ENCODE measurements at places on chromosomes 6 and 20.

DNA sequence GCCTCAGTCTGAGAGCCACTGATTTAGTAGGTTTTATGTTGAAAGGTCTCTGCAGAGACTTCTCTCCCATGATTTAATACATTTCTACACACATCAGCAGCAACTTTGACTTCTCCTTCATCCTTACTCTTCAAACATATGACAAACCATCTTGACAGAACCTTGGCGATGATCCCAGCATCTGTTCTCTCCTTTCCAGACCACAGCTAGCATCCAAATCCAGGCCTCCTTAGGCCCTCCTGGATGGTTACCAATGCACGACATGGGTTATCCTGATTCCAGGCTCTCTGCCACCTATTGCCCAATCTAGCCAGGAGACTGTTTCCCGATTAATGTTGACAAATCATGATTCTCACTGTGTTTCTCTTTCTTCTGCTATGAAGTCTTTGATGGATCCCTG is 16.8 kb downstream of the LAMA4 start:
- DNase-seq = peak; percentile 78

GRCh38 chr6:28462401-28462800 is 19.1 kb upstream of the ZSCAN23 start:
- DNase-seq = no peak

DNA sequence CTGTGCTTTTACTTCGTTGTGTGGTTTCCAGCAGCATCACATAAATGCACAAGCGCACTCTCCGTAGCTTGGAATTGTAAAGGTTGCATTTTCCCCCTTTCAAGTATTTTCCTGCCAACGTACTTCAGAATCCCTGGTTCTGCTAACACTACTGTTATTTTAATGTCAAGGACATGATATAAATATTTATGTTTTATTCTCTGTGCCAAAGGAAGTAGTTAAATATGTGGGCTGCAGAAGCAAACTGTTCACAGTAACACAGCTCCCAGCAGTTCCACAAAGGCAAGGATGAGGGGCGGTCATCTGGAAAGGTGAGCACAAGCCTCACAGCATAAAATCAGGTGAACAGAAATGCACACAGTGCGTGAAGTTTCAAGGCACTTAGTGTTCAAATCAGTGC is 85.3 kb upstream of the PDE10A start:
- no peak for DNase-seq

DNA sequence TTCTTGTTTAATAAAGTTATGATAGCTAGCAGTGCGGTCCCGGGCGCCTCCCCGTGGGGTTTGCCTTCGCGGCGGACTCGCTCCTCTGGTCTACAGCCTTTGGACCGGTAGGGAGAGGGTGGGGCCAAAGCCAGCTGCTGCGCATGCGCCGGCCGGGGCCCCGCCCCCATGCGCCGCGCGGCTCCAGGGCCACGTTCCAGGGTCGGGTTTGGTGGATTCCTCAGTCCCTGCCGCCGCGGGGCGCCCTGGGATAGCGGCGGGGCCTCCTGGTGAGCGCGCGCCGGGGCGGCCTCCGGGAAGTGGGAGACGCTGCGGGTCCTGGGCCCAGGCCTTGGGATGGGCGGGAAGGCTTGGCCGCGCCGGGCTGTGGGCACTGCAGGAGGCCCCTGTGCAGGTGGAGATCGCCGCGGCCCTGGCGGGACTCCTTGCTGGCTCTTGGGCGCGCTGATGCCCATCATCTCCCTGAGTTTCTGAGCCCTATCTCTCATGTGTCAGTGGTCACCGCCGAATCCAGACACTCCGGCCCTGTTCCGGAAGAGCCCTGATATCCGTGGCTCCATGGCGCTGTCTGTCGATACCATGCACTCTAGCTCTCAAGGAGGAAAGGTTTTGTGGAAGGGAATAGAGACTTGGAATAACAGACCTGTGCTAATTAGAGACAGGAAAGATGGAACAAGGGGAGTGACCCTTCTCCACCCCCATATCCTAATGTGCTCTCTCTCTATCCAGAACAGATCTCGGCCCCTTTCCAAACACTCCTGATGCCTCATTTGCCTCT is at the start of gene VARS2:
Gene VARS2, plus strand, starts transcription at position 163 of the 778 bp plus-strand sequence. Its CDS starts 599 bp downstream, at position 762.
- peak; percentile 95 for DNase-seq

- DNase-seq = no peak
These were observed 1.5 kb upstream of the TMEM200A start for GRCh38 chr6:130364224-130364780.

DNA sequence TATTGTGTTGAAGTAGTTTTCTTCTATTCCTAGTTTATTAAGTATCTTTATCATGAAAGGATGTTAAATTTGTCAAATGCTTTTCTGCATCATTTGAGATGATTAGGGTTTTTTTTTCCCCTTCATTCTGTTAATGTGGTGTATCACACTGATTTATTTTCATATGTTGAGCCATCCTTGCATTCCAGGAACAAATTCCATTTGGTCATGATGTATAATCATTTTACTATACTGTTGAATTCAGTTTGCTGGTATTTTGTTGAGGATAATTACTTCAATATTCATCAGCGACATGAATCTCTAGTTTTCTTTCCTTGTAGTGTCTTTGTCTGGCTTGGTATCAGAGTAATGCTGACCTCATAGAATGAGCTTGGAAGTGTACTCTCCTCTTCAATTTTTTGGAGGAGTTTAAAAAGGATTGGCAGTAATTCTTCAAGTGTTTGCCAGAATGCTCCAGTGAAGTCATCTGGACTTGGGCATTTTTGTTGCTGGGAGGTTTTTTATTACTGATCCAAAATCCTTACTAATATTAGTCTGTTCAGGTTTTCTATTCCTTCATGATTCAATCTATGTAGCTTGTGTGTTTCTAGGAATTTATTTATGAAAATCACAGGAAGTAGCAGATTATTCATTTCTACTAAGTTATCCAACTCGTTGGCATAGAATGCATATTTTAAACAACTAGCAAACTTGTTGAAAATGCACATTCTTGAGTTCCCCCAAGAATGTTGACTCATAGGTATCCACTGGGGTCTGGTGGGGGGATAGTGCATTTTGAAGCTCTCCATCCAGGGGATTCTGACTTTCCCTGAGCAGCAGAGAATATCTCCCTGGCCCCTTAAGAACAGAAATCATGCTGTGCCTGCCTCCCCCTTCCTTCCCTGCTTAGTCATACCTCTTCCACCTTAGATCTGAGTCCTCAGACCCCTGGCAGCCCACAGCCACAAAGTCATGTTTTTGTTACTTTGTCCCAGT is 187.1 kb downstream of the BMP7 start:
- DNase-seq = no peak

DNA sequence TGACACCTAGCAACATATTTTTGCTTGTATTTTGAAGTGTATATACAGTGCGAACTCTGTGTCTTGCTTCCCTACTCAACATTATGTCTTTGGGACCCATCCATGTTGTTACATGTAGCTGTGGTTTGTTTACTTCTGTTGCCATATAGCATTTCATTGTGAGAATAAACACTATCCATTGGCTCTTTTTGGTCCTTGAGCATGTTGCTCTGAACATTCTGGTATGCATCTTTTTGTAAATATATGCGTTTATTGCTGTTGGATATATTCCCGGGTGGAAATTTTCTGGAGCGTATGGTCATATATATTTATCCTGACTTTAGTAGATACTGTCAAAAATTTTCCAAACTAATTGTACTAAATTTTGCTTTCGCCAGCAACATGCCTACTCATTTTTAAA is 222.5 kb upstream of the SPTLC3 start:
- DNase-seq = no peak

GRCh38 chr6:108687921-108688320 is 127.2 kb downstream of the FOXO3 start:
- no peak for DNase-seq

- DNase-seq = peak; percentile 18
These were observed 43.8 kb downstream of the ERMARD start for GRCh38 chr6:169795196-169795595.

GRCh38 chr20:49292010-49292409 is 14.2 kb upstream of the ZNFX1 start:
- DNase-seq = no peak

DNA sequence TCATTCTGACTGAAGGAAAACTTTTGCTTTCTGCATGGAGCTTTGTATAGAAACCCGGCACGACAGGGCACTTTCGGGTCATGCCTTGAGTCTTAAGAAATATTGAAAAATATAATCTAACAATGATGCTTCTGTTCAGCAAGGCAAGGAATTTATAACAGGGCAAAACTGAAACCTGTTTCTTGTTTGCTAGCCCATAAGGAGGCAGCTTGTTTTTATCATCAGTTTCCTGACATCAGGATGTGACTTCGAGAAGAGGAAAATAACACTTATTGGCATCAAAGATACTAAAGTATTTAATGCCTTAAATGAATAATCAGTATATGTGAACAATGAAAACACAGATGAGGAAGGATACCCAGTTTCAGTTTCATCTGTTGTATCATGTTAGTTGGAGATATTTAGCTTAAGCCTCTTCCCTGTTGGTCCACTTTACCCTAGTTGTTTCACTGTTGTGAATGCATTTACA is 146.5 kb downstream of the CDKAL1 start:
- DNase-seq = no peak

GRCh38 chr6:151108548-151108947 is 131.2 kb upstream of the AKAP12 start:
- no peak for DNase-seq

DNA sequence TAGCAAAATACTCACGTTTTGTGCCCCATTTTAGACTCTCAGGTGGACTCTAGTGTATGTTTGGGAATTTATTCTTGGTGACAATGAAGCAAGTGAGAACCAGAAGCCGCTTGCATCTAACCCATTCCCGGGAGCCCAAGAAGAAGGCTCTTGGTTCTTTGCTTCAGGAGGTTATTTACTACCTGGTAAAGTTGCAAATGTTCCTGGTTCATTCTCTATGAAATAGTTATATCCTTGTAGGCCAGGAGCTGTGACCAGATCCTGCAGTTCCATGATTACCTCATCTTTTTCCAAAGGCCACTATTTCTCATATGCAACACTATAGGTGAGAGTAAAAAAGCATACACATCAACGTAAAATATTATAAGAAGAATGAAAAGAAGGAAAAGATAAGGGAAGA is 60.9 kb upstream of the FABP7 start:
- no peak for DNase-seq

- no peak for DNase-seq
These were observed 860.1 kb downstream of the TFAP2A start for GRCh38 chr6:9554806-9555205.

DNA sequence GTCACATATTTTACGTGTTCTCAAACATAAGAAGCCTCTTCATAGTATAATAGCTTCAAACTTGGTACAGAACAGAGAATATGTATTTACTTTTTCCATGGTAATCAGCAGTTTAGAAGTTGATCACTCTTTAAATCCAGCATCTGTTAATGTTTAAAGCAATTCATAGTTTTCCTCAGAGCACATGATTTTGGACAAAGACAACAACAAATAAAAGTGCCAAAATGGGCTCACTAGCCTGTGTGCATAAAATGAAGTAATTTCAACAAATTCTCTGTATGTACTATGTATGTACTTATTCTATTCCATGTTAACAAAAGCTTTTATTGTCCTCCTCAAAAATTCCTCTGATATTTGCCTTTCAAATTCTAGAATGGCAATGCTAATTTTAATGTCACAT is 38.1 kb upstream of the UST start:
- DNase-seq = no peak

- no peak for DNase-seq
These were observed 73.7 kb downstream of the EDN1 start for GRCh38 chr6:12363651-12364381.

GRCh38 chr6:105974986-105975385 is 111.2 kb upstream of the PRDM1 start:
- DNase-seq = no peak

DNA sequence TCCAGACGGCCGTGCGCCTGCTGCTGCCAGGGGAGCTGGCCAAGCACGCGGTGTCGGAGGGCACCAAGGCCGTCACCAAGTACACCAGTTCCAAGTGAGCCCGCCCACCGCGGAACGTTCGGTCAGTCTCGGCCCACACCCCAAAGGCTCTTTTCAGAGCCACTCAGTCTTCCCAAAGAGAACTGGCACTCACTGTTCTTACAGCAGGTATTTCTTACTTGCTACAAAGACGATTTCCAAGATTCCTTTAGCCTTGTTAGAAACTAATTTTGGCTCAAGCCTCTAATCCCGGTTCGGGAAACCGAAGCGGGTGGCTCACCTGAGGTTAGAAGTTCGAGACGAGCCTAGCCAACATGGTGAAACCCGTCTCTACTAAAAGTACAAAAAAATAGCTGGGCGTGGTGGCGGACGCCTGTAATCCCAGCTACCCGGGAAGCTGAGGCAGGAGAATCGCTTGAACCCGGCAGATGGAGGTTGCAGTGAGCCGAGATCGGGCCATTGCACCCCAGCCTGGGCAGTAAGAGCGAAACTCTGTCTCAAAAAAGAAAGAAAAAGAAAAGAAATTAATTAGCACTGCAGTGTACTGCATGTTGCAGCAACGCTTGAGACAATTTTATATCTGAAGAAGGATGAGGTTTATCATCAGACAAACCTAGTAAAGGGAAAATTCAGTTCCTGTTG is 73.1 kb downstream of the OR2B2 start:
- DNase-seq = no peak

DNA sequence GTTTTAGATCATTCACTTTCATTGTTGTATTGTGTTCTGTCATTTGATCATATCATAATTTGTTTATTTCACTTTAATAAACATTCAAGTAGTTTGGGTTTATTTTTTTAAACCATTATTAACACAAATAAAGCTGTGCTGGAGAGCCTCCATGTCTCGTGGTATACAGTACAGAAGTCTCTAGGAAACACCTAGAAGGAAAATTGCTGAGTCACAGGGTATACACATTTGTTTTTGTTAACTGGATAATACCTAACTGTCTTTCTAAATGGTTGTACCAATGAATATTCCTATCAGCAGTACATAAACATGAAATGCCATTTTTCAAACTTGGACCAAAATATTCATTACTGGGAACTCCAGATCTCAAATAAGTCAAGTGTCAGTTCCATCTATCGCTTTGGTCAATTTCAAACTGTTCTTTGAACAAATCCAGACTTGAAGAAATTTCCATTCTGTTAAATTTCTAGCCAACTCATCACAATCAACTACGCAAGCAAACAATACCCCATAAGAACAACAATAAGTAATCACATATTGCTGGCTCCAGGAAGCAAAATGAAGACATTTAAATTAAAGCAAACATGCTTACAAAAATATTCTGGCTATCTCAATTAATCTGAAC is 138.1 kb downstream of the ATXN1 start:
- DNase-seq = no peak

- DNase-seq = no peak
These were observed 3.4 kb upstream of the GATA5 start for GRCh38 chr20:62479156-62479555.

Data from right atrium auricular region (tissue), 2 donors.